ENCODE measurements at places on chromosomes 16 and 17. TPM values are rescaled to one million over a fixed set of nuclear protein-coding genes. Genes with fewer than 3 reads are reported as not detected.

Gene MYH8
- not detected for polyA plus RNA-seq

Gene MEOX1
- 0.05 TPM for polyA plus RNA-seq

Gene FBXL19
- 2.4 TPM for polyA plus RNA-seq

Gene KIF18B
- polyA plus RNA-seq = 0.10 TPM

Gene LAT
- 1.5 TPM for polyA plus RNA-seq

Gene ANKRD40CL
- polyA plus RNA-seq = not detected

Gene CDH13
- polyA plus RNA-seq = 1.5 TPM

Gene CRYBA1
- polyA plus RNA-seq = not detected

Gene PSMD3
- polyA plus RNA-seq = 30.7 TPM

Gene PTX4
- polyA plus RNA-seq = not detected

Gene ERAL1
- 34.5 TPM for polyA plus RNA-seq

Gene PITPNM3
- polyA plus RNA-seq = 1.8 TPM

Gene CSH2
- polyA plus RNA-seq = not detected

Gene CPHXL2
- not detected for polyA plus RNA-seq

Gene TNP2
- not detected for polyA plus RNA-seq

Gene C17orf50
- polyA plus RNA-seq = not detected

Gene DNAJA3
- 57.2 TPM for polyA plus RNA-seq

Gene KRTAP4-4
- polyA plus RNA-seq = not detected

Gene CA7
- not detected for polyA plus RNA-seq

Gene FBXW10
- 0.20 TPM for polyA plus RNA-seq

Gene SERPINF2
- polyA plus RNA-seq = 1,248 TPM

Gene ESRP2
- polyA plus RNA-seq = 41.6 TPM

Gene DHX38
- 17.9 TPM for polyA plus RNA-seq

Gene ACSM5
- 114 TPM for polyA plus RNA-seq
